ENCODE measurements at places on chromosomes 6 and 20. TPM values are rescaled to one million over a fixed set of nuclear protein-coding genes. Genes with fewer than 3 reads are reported as not detected.

Gene LTV1
- 10.6 TPM for total RNA-seq

Gene PI16
- under 0.01 TPM for total RNA-seq

DNA sequence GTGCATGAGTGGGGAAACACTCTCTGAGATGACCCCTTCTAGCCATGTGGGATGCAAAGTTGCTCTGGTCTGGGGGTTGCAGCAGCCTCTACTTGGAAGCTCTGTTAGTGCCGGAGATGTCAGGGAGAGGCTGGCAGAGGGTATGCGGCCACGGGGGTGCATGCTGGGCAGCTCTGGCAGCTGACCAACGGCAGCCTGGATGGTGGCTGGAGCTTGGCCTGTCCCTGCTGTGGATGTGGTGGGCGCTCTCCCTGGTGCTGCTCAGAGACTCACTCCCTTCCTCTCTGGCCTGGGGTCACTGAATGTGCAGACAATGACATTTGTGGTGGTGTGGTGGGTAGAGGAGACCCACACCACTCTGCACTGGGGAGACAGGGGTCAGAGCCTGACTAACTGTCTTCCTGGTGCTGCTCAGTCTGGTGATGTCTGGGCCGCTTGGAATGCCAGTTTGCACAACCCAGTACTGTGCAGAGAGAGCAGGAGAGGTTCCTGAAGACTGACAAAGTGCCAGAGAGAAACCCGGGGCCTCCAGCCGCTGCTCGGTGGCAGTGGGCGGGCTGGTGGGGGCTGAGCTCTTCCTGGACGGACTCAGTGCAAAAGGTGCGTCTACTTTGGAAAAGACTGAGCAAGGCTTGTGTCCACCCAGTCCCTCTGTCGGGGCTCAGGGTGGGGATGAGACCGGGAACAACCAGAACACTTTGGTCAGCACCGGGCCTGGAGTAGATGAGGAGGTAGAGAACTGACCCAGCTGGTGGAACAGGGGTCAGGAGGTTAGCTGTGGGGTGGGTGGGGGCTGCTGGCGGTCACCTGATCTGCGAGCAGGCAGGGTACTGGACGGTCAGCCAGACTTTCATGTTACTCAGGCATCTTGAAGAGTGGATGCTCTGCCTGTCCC, 2.7 kb downstream of the MYT1 start:
- DNase-seq, result no peak

- no peak for DNase-seq
These were observed 5.5 kb downstream of the ZSCAN12 start for GRCh38 chr6:28393912-28394662.

- no peak for DNase-seq
These were observed 83.7 kb downstream of the CNBD2 start for GRCh38 chr20:36052117-36052513.

GRCh38 chr6:154757352-154758050, 24.3 kb downstream of the SCAF8 start:
- no peak for DNase-seq

DNA sequence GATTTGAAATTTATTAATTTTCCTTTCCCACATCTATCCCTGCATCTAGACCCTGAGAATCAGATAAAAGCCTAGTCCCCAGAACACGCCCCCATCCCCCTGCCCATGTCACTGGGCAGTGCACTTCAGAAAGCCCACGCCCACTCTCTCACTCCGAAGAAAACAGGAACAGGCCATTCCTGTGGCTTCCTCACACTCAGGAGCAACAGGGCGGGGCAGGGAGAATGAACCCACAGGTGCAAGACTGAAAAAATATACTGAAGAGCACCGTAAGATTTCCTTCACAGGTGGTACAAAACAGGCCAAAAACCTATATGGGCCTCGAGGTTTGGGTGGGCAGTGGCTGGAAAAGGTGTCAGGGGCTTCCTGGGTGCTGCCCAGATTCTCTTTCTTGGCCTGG, 3.4 kb downstream of the OXT start:
- no peak for DNase-seq

DNA sequence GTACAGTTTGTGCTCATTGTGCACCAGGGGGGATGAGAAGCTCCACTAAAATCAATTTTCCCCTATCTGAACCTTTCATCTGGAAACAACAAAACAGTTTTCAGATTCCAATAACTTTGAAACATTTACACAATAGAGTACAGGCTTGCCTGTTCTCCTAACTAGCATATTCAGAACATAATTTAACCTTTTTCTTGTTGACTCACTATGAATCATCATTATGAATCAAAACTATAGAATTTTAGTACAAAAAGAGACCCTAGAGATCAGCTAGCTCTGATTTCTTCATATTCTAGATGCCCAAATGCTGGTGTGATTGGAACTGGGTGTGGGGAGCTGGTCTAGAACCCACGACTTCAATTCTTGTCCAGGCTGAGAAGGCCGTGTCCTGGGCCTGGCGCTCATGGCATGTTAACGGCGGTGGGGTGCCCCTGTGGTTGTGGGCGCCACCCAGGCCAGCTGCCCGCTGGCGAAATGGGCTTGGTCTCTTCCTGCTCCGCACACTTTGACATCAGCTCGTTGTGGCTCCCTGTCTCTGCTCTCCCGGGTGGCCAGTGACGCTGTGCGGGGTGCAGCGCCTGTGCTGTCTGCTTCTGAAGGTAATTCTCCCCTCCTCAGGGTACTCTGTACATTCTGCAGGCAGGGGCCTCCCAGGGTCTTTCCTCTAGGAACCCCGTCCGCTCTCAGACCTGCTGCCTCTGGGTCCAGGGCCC, 29.9 kb upstream of the AGPAT4 start:
- DNase-seq, result no peak

- peak; percentile 41 for DNase-seq
These were observed 23.3 kb upstream of the TOP1 start for GRCh38 chr20:41005361-41005729.
